Globus pallidus (tissue), 1 donor: ENCODE measurements at places on chromosomes 1 and 21.
A peak's percentile ranks its signal among the peaks of the same experiment; 100 is the strongest.

DNA sequence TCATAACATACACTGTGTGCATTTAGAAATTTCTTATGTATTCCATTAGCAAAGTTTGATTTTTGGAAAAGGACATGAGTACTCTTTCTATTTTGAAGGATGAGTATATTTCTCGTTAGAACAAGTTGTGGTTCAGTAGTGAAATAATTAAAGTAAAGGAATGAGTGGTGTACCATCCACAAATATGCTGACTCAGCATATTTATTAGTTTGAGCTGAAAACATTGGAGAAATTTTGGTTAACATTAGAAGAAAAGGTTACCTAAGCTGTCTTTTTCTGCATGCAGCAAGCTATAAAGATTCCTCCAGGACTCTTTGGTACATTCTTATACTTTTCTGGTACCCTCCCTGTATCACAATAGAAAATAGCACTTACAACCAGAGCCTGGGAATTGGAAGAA lies 5.7 kb upstream of the OR2L5 start:
- DNase-seq = no peak

GRCh38 chr1:9010781-9011323 lies 15.4 kb downstream of the SLC2A7 start:
- DNase-seq = no peak

DNA sequence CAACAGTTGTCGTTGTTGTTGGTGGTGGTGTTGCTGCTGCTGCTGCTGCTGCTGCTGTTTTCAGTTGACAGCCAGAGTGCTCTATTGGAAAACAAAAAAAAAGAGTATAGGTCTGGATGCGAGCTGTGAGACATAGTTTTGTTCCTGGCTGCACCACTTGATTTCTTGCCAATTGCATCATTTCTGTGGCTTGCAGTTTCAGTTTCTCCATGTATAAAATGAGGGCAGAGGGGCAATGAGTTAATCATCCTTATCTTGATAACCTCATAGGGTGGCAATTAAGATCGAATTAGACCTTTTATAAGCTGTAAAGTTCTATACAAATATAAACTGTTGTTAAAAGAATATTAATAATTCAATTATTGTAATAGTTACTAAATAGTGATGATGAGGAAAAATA lies 156.7 kb downstream of the DMRTA2 start:
- DNase-seq = no peak

GRCh38 chr1:187001198-187001889 lies 172.6 kb downstream of the PLA2G4A start:
- no peak for DNase-seq

- no peak for DNase-seq
Measured at GRCh38 chr1:160322831-160323230, 20.2 kb downstream of the COPA start.

- DNase-seq = no peak
Measured at GRCh38 chr1:119768778-119769177, at the start of gene HMGCS2. Gene HMGCS2 (minus strand): TSS chr1:119768905. CDS start chr1:119768844, 61 bp downstream.

DNA sequence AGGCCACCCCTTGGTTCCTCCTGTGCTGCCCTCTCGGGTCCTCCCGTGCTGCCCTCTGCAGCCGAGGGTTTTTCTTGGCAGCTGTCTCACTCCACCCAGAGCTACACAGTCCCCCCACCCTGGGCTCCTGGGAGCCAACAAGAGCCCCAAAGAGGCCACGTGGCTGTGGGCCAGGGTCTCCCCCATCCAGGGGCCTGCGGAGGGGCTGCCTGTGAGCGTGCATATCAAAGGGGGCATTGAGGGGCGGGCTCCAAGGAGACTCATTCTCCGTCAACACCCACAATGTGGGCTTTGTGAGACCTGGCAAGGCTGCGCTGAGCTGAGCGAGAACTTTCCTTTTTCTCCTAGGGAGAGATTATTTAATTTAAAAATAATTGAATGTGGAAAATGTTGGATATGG lies 108.7 kb upstream of the ARHGEF16 start:
- DNase-seq = peak; percentile 41

DNA sequence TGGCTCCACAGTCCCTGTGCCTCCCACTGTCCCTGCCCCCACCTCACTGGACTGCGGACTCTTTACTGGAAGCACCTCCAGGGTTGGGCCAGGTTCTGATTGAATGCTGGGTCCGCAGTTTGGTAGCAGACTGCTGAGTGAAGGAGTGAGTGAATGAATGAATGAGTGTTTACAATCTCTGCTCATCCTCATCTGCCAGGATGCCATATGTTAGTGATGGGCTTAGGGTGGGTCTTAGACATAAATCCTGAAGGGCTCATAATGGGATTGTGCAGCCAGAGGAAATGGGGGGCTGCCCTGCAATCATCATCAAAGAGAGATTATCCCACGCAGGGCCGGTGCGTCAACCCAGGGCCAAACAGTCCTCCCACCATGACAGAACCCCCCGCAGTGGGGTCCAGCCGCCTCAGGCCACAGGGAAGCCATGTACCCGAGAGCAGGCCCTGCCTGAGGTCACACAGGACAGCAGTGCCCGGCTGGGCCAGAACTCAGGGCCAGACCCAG lies 26.1 kb downstream of the SLC1A7 start:
- no peak for DNase-seq

DNA sequence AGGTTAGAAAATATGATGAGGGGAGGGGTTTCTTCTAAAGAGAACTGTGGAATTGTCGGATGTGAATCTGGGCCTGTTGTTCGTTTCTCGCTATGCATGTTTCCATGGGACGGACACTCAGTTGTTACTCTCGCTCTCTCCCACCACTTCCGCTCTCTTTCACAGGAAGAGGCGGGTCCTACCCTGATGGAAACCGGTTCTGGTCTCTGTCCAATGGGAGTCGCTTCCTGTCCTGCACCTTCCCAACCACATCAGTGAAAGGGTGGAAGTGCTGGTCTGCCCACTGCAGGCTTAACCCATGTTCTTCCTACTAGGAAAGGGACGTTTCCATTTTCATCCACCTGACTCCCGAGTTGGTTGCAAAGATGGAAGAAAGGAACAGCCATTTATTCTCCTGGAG lies 119.4 kb downstream of the KCNJ15 start:
- no peak for DNase-seq

DNA sequence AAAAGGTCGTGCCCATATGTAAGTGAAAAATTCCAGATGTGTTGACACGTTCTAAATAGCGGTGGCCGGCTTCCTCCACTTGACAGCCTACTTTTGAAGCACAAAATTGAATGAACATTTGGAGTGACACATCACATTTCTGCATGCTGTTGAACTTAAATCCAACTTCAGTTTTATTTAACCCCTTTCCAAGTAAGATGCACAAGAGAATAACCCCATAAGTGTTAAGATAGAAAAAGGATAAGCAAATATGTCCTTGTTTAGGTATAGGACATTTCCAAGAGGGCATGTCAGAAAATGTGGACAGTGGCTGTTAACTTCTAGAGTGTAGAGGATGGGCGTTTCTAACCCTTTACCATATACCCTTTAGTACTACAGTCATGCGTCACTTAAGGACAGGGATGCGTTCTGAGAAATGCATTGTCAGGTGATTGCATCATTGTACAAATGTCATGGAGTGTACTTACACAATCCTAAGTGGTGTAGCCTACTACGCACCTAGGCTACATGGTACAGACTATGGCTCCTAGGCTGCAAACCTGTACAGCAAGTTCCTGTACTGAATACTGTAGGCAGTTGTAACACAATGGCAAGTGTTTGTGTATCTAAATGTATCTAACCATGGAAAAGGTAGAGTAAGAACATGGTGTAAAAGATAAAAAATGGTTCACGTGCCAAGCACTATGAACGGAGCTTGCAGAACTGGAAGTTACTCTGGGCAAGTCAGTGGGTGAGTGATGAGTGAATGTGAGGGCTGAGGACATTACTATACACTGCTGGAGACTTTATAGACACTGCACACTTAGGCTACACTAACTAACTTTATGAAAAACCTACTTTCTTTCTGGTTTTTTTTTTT lies 9.3 kb upstream of the FAM89A start:
- no peak for DNase-seq

DNA sequence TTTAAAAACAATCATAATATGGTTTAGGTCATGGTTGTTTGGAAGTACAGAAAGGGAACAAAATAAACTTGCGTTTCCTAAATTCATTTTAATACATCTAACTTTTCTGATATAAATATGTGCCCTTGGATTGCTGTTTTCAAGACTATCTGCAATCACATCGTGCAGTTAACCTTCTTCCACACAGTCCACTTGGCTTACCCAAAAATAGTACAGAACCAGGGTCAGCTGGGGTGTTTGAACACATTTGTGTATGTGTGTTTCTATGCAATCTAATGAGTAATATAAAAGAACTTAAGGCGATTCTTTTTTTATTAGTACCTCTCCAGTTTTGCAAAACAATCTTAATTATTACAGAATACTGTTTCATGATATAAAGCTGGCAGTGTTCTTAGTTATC lies 19.9 kb downstream of the SAMSN1 start:
- no peak for DNase-seq
